ENCODE measurements at places on chromosomes 2 and 18.

DNA sequence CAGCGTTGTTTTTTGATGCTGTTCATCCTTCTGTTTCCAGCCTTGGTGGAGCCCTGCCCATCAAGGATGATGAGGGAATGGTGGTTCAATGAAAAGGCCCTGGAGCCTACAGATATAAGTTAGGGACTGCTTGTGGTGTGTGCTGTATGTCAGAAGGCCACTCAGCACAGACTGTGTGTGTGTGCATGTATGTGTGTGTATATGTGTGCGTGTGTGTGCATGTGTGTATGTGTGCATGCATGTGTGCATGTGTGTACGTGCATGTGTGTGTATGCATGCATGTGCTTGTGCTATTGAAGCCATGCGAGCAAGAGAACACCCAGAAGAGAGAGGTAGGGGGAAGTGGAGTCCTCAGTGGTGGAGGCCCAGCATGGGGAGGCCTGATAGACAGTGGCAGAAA lies 304.9 kb downstream of the CYP26B1 start:
- DNase-seq: no peak

- no peak for DNase-seq
Observed at GRCh38 chr18:985212-985661, 80.6 kb downstream of the ADCYAP1 start.

DNA sequence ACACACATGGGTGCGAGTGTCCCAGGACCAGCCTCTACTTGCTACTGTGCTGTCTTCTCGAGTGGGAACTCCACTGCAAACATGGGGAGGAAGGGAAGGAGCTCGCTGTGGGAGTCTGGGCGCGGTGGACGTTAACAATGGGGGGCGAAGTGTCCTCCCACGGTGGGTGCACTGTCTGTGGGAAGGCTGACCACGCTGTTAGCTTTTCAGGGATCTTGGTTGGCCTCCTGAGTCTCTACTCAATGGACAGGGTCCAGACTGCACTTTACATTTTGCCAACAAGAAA lies 146.7 kb downstream of the MBP start:
- DNase-seq: no peak

GRCh38 chr2:165505514-165505913 lies 36.0 kb downstream of the CSRNP3 start:
- no peak for DNase-seq

GRCh38 chr2:150482667-150483400 lies 4.6 kb downstream of the RND3 start:
- DNase-seq: no peak

GRCh38 chr18:79642626-79643025 lies 37.0 kb upstream of the CTDP1 start:
- no peak for DNase-seq
